Sigmoid colon (tissue), 7 donors: ENCODE measurements at places on chromosomes 2 and 18.

DNA sequence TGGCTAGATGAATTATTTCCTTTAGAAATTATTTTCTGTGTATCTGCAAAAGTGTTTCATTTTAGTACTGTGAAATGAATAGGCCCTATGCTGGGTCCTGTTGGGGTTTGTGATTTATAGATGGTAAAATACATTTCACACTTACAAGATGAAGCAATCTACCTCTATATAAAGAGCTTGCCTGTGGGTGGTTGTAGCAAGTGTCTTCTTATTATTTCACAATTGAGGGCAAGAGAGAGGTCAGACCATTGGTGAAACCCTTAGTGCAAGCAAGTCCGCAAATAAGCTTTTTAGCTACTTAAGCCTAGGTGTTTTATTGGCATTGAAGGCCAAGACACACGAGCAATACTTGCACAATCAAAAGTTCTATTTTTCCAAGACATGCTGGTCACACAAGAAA, 153.1 kb downstream of the FMNL2 start:
- DNase-seq: no peak

DNA sequence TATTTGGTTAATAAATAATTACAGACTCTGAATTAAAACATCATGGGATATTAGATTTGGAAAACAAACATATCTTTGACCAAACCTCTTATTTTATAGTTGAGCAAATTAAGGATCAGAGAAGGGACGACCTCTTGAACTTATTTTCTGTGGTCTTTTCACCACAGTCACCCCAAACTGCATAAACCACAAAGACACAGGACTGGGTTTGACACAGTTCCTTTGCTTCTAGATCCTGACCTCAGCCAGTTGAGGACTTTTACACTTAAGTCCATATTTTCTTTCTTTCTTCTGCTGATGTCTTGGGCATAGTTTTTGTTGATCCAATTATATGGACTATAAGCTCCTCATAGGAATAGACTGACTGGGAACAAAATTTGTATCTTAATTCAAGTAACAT, 234.0 kb upstream of the SLC14A2 start:
- no peak for DNase-seq

GRCh38 chr18:58116818-58117217, 72.8 kb downstream of the NEDD4L start:
- DNase-seq: no peak

DNA sequence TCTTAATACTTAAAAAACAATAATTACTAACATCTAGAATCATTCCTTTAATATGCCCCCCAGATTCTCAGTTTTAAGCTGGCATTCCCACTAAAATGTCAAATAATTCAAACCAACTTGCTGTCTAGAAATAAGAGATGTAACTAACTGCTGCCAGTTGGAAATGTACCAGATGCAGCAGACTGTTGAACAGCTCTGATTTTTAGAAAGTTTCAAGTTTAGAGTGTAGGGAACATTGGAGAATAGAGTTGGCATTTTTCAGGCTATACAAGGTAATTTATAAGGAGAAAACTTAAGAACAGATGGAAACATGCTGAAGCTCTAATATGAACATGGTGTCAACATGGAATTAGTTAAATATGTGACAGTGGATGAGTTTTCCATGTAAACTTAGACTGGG, 101.4 kb downstream of the PTRHD1 start:
- DNase-seq: no peak

GRCh38 chr18:45806226-45806625, 19.2 kb upstream of the SIGLEC15 start:
- DNase-seq: no peak

DNA sequence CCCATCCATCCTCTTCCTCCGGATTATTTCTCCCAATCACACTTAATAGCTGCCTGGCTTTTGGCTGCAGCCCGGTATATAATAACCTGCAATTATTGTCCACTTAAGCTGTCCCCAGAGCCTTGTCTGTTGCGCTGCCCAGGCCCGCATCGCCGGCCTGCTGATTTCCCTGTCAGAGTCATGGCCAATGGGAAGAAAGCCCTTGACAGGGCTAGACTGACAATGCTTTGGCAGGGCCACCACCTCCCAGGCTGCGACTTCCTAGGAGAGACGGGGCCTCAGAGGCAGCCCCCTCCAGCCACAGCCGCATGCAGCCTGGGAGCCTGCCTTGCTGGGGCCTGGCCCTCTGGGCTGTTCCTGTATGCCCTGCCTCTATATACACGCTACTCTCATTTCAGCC, 10.0 kb upstream of the CELF4 start:
- no peak for DNase-seq

- DNase-seq: no peak
Observed at GRCh38 chr2:124025171-124025580, at the start of gene CNTNAP5. CNTNAP5 (plus strand) TSS chr2:124025287; CDS start chr2:124025651, 364 bp downstream.

DNA sequence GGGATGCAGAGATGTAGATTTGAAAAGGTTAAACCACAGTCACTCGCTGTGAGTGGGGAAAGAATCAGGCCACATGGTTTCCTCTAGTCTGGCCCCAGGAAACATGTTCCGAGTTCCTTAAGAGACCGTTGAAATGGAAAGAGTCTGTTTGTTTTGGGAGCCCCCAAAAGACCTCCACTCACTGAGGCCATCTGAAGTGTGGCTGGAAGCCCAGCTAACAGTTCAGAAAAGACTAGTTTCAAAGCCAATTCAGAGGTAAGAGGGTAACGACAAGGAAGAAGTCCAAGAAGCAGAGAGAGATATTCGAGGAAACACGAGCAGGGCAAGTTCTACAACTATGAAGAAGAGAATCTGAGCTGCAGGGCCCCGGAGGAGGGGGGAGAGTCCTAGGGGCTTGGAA, 61.0 kb downstream of the APOB start:
- peak; percentile 15 for DNase-seq

DNA sequence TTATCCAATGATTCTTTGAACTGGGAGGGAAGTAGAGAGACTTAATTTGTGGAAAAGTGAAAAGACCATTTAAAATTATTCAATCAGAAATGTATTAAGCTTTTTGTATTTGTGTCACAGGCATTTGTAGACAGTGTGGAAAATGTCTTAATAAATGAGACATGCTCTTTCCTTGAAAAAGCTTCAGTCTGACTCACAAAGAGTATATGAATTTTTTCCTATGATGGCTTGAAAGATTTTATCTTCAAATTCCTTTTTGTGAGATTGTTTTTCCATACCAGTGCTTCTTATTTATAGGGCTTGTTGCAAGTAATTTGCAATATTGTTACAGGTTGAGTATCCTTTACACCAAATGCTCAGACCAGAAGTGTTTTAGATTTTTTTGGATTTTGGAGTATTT, 39.5 kb downstream of the STON1 start:
- no peak for DNase-seq

DNA sequence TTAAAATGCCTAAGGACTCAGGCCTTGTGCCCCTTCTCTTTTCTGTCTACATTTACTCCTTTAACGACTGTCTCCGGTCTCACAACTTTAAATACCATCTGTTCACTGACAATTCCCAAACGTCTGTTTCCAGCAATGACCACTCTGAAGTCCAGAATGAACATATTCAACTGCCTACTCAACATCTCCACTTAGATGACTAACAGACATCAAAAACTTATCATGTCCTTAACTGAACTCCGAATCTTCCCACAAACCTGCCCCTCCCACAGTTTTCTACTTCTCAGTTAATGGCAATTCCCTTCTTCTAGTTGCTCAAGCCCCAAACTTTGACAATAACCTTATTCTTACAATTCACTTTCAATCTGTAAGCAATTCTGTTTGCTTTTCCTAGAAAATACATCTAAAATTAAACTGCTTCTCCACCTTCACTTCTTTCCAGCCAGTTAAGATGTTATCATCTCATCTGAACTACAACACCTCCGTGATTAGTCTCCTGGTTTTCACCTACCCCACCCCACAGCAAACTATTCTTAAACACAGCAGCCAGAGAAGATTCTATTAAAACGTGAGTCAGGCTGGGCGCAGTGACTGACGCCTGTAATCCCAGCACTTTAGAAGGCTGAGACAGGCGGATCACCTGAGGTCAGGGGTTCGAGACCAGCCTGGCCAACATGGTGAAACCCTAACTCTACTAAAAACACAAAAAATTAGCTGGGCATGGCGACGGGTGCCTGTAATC, 2.8 kb downstream of the C1D start:
- no peak for DNase-seq

DNA sequence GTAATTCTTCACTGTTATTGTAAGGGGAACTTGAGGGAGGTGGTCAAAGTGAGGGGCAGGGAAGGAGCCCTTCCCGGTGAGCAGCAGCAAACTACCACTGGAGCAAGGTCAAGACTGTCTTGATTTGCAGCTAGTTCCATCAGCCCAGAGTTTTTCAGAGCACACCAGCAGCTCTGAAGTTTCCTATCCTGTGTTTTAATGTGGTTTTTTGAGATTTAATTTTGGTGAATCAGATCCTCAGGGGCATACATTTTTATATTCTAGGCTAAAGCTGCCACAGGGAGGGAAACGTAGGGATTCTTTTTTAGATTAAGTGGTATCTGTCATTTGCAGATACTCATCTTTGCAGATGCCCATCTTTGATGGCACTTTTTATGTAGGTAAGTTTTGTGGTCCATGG, 67.1 kb upstream of the KCNE4 start:
- DNase-seq: no peak

DNA sequence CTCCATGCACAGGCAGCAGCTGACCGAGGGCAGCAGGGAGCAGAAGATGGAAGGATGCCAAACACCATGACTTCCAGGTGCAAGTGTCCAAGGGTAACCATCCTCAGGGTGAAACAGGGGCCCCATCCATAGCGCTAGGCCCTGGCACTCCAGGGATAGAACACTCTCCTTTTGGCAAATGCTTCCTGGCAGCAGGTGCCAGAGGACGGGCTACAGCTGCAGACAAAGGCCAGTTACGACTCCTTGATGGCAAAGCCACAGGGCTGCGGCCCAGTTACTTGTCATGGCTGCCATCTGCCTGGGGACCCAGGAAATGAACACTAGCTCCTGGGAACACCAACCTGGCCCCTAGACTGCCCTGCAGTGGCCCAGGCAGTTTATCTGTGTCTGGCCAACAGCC, 178.8 kb downstream of the TMEM163 start:
- no peak for DNase-seq

- DNase-seq: no peak
Observed at GRCh38 chr2:148495586-148495985, 149.0 kb upstream of the EPC2 start.

GRCh38 chr2:69810550-69810949, 18.9 kb upstream of the GMCL1 start:
- no peak for DNase-seq

DNA sequence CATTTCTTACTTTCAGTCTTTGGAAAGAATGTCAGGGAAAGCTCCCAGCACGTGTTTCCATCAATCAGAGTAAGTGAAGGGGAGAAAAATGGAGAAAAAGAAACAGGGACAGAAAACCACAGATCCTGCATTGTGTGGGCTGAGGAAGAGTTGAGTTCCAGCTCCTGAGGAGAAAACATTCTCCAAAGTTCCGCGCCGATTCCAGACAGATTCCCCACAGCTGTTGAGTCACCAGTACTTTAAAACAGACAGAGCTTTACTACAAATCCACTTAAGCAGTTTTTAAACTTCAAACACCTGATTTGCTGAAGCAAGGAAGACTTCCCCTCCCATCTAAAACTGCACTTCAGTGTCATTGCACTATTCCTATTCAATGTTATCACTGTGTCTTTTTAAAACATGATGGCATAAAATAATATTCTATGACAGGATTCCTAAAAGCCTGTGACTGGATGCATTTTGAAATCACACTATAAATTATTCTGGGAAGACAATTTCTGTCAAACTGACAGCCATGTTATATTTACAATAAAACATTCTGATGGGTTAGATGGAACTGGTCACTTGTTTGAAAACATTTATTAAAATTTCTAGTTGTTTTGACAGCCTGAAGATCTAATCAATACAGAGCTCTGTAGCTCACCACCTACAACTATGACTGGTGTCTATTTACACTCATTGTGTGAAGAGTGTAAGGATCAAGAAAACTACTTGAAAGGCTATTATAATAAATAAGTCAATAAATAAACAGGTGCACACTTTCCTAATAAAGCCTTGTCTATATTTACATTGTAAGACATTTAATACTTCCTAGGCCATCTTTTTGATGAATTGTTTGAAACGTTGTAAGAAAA, 40.9 kb downstream of the TCF4 start:
- peak; percentile 64 for DNase-seq

GRCh38 chr2:15812187-15812780, 128.1 kb upstream of the MYCN start:
- DNase-seq: no peak

DNA sequence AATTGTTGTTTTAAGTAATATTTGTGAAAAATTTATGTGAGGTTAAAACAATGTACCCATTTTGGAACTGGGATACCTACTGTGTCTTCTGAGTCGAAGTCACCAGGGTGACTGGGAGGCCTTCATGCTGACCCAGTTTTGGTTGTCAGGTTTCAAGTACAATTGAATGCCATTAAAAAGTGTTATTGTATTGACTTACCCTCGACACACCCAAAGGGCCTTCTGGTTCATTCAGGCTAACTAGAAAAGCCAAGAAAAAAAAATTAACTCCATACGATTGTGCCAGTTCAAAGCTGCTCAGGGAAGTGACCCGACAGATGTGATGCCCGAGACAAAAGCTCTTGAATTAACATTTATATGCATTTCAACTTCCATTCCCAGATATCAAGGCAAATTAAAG, 190.0 kb downstream of the ST6GAL2 start:
- DNase-seq: no peak

- DNase-seq: peak; percentile 21
Observed at GRCh38 chr2:235555371-235555770, 61.5 kb downstream of the AGAP1 start.
